ENCODE measurements at places on chromosomes 5 and 9.

GRCh38 chr9:109319626-109320241, 1.1 kb downstream of the EPB41L4B start:
- no peak for DNase-seq

DNA sequence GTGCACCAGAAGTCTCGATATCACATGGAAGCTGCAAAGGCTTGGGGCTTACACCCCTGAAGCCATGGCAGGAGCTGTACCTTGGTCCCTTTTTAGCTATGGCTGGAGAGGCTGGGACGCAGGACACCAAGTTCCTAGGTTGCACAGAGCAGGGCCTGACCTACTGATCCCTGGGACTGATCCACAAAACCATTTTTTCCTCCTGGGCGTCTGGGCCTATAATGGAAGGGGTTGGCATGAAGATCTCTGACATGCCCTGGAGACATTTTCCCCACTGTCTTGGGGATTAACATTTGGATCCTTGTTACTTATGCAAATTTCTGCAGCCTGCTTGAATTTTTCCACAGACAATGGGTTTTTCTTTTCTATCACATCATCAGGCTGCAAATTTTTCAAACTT, 286.7 kb upstream of the PTPRD start:
- no peak for DNase-seq

- no peak for DNase-seq
Observed at GRCh38 chr5:13498279-13498678, 446.2 kb downstream of the DNAH5 start.

DNA sequence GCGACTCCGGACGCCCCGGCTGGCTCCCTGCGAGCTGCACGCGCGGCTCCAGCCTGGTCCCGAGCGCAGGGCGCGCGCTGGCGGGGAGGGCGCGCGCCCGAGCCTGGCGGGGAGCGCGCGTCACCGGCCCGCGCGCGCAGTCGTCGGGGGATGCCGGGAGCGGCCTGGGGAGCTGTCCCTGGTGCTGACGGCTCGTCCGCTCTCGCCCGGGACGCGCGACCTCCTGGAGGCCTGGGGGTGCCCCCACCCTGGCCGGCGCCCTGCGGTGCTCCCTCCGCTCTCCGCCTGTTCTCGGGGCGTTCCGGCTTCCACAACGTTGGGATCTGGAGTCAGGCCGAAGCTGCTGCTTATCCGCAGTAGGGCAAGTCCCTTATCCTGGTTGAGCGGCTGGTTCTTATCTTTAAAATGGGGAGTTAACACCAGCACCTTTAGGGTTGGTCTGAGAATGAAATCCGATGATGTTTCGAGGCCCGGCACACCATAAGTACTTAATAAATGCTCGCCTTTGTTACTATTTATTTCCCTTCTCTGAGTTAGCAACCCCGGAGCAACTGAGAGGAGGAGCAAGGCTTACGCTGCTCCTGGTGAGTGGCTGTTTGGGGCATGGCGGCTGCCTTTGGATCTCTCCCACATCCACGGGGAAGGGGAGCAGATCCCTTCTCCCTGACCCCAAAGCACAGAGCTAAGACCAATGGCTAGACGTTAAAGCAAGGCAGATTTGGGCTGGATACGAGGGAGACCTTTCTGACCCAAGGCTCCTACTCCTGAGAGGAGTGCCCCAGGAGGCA, at the start of gene FAM163B:
TSS of gene FAM163B (minus strand) at position 79 of the 788 bp plus-strand sequence. CDS start 29,166 bp downstream, outside the sequence.
- no peak for DNase-seq

GRCh38 chr5:60226128-60226527, 332.6 kb upstream of the PDE4D start:
- DNase-seq = no peak

DNA sequence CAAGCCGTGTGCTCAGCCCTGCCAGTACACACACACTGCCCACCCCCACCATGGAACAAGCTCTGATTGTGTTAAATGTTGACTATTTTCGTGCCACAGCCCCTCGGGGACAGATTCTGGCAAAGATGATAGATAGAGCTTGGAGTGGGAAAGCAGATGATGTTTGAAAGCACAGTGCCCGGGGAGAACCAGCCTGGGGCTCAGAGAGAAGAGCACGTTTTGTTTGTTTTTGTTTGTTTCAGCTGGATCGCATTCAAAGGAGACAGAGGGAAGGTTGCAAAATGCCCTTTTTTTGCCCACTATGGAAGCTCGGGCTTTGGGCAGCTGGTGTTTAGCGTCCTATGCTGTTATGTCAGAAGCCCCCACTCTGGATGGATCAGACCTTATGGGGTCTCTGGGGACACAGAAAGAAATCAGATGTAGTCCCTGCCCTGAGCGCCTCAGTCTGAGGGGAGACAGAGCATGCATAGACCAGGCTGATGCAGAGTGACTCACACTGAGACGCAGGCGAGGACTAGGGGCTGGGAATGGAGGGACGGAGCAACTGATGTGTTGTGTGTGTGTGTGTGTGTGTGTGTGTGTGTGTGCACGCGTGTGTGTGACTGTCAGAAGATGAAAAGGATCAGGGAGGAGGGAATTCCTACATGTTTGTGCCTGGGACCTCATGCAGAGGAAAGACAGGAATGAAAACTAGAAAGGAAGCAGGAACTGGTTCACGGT, 229.7 kb downstream of the MELK start:
- DNase-seq = no peak

DNA sequence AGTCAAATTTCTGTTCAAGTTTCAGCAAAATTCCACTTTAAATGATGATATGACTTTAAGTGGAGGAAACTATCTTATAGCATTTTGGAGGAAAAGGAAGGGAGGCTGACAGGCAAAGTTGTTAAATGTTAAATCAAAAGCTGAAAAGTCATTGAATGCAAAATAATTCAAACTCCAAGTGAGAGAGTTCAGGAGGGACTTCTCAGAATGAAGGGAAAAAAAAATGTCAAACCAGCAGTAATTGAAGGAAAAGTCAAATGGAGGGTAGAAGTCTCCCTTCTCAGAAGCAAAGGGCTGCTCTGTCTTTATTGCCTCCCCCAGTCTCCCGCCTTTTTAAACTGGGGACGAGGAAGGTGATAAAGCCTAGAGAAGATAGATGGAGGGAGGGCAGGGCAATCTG, 134.8 kb downstream of the CMYA5 start:
- no peak for DNase-seq

DNA sequence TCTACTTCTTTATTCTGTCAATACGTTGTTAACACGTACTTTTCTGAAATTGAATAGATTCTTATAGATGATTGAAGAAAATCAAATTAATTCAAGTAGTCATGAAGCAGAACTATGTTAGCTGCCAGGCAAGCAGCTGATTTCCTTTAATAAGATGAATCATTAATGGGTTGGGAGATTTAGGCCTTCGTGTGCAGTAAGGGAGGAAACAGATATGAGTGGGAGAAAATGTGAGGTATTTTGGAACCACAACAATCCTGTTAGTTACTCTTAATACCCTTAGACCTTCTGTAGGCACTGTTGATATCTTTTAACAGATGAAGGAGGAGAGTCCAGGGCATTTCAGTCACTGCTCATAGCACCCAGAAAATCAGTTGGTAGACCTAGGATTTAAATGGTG, 121.0 kb downstream of the AOPEP start:
- DNase-seq = no peak

GRCh38 chr5:60352992-60353599, 346.9 kb downstream of the DEPDC1B start:
- DNase-seq = no peak

GRCh38 chr5:142831009-142831383, 60.8 kb downstream of the ARHGAP26 start:
- no peak for DNase-seq
